ENCODE measurements at places on chromosomes 3 and 15.

DNA sequence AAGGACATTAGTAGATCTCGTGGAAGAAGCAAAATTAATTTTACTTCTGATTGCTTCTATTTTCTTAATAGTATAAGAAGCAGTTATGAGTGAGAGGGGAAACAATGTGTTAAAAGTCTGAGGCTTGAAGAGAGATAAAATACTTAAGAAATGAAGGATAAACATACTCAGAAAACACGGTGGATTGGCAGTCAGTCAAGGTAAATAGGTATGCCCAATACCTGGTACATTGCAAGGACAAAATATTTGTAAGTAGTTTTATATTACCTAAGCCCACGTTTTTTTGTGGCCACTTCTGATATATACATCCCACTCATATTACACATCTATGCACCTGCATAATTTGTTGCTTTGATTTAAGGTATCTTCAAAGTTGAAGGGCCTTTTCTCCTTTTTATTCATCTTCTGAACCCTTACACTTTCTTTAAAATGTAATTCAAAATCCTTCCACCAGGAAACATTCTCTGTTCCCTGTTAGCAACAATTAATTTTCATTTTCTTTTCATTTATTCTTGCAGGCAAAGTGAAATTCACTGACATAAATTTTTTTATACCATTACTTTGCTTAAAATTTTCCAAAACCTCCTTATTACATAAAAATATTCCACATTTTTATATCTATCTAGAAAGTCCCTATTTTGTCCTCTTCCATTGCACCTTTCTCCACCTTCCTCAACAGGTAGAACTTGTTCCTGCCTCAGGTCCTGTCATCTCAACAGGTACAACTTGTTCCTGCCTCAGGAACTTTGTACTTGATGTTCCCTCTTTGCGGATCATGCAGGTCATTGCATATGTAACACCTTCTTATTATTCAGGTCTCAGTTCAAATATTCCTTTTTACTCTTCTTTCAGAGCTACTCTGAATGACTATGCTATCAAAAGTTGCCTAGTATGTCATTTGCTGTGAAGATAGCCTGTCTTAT lies 755.7 kb upstream of the ALCAM start:
- no peak for DNase-seq

- no peak for DNase-seq
Measured at GRCh38 chr15:78619022-78619950, 1.5 kb downstream of the CHRNA3 start.

DNA sequence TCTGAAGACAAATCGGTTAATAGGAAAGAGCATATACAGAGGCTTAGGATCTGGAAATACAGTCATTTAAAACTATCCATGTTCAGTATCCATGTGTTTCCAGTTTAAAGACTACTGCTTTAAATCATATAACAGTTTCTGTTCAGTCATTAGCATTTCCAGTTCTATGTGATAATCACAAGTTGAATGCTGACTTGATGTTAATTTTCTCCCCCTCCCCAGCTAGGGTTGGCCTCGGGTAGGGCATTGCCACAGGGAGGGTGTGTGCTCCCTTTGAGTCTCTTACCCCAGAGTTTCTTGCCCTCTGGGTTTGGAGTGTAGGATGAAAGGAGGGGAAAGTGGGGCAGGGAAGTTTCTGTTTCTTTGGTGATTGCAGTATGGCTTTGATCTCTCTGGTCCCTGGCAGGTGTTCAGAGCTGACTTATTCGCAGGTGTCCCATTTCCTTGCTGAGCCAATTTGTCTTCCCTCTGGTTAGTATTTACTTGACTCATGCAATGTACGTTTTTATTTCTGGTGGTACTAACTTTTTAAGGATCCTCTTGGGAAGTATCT lies 86.3 kb downstream of the SH3GL3 start:
- DNase-seq, result no peak

- no peak for DNase-seq
Measured at GRCh38 chr3:18223571-18223970, 201.6 kb downstream of the SATB1 start.

- no peak for DNase-seq
Measured at GRCh38 chr3:119205685-119206084, 32.3 kb downstream of the UPK1B start.

- peak; percentile 31 for DNase-seq
Measured at GRCh38 chr3:73502609-73503583, 121.8 kb downstream of the PDZRN3 start.

GRCh38 chr3:8741581-8742261 lies 8.1 kb downstream of the CAV3 start:
- no peak for DNase-seq

DNA sequence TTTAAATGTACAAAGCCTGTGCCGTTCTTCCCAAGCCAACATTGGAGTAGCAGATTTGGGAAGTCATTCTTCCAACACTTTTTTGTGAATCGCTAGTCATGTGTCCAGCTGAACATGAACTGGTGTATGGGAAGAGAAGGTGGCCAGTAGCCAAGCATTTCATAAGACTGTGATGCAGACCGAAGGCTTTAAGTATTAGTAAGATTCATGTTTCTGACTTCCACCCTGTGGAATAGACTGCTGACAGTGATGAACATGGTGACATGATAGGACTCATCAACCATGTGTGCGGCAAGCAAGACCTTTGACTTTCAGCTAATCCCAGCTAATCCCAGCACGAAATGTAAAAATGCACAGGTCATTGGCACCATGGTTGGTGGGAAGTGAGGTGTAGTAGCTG lies 48.3 kb upstream of the THSD4 start:
- DNase-seq, result no peak

GRCh38 chr3:131505421-131505820 lies 2.6 kb upstream of the MRPL3 start:
- no peak for DNase-seq

DNA sequence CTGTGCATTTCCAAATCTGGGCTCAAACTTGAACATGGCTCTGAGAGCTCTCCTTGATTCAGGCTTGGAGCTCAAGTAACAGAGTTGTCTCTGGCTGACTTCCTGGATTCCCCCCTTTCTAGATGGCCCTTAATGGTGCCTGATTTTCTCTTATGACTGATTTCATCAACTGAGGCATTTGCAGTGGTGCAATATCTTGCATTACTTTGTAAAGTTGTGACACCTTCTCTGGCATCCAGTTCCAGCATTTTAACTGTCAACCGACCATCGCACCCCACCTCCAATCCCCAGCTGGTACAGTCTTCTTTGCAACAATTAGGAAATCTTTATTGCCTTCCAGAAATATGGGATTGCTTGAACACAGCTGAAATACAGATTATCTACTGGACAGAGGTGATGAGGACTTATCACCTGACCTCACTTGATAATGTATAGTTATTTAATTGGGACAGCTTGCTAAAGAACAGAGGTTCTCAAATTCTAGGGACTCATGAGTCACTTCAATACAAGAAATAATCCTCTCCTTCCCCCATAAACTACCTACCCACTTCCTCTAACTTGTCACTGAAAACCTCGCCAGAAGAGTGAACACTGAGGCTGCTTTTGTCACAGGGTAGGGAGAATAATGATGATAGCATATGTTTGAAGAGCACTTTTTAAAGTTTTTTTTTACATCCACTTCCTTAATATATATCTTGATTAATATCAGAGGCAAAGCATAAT lies 41.8 kb downstream of the FILIP1L start:
- DNase-seq, result no peak

- no peak for DNase-seq
Measured at GRCh38 chr3:162134571-162134970, 638.0 kb downstream of the OTOL1 start.

DNA sequence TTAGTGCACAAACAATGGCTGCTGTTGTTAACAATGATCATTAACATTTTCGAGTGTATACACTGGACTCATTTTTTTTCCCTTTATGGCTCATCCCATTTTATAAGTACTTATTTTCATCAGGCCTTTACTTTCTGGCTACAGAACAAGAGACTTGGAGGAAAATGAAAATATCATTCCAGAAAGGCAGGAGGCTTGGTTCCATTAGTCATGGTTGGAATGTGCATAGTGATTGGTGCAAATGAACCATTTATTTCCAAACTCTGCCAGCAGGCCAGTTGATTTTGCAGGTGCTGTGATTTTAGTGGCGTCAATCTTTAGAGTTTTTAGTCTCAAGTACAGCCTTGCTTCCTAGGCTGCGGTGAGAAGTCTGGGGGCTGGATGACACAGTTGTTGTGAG lies 151.8 kb downstream of the ITPR1 start:
- DNase-seq, result no peak

DNA sequence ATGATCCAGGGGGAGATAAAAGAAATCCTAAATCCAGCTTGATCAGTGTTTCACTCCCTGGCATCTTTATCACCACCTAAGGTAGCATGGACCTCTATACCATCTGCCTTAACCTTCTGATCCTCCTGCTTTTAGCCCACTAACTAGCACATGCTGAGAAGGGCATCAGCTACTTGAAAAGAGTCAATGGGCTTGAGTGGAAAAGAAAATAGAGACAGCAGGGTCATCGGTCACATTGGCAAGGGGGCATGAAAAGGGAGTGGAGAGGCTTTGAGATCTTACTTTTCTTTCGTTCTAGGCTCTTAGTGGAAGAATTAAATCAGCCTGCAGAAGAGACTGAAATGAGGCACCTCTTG lies 239 bp upstream of the ZFYVE19 start:
- DNase-seq, result no peak

GRCh38 chr3:134364061-134364935 lies 9.9 kb downstream of the AMOTL2 start:
- DNase-seq, result peak; percentile 14

DNA sequence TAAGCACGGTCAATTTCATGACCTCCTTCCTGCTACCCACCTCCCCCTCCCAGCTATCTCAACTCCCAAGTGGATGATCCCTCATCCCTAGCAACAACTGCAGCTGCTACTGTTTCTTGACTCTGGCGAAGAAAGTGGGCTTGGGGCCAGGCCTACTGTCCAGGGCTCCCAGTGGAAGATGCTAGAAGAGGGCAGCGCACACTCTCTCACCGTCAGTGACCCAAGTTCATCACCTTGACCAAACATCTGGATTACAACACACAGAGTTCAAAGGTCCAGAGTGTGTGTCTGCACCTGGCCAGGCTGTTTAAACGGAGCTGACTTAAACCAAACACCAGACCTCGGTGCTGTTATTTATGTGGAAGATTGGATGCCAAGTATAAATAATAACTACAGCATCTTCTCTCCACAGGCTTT lies 385.6 kb downstream of the SHQ1 start:
- DNase-seq, result no peak

DNA sequence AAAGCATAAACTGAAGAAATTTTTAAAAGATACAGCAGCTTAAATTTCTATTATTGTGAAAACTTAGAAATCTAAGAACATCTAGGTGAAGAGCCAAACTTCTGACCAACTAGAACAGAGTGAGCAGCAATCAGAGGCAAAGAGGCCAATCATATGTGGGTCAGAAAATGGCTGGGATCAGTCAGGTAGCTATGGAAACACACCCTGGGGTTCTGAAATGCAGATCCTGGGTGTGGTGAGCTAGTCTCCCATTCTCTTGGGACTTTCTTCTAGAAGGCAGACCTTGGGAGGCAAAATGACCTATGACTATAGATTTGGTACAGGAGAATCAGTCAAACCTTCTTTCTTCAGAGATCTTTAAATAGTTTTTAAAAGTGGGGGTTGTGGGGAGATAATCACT lies 385.8 kb downstream of the TBC1D5 start:
- DNase-seq, result no peak

GRCh38 chr15:87734571-87735373 lies 521.8 kb downstream of the NTRK3 start:
- DNase-seq, result no peak

DNA sequence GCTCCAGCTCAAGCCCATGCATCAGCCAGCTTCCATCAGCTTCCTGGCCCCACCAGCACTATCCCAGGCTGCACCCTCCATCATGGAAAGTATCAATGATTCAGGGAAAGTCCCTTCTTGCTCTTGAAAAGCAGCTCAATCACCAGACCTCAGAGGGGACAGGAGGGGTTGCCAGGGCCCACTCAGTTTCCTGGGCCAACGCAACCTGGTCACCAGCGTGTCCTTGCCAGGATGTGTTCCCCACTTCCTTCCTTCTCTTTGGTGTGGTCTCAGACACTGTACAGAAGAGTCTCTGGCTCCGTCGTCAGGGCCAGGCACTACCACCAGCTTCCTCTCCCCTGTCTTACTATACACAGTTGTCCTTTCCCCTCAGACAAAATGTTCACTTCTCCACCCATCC lies 3.0 kb downstream of the HDC start:
- DNase-seq, result peak; percentile 56

- DNase-seq, result no peak
Measured at GRCh38 chr15:26098801-26099200, 235.7 kb upstream of the ATP10A start.

GRCh38 chr3:76570436-76571057 lies 469.4 kb upstream of the ROBO2 start:
- DNase-seq, result no peak

- no peak for DNase-seq
Measured at GRCh38 chr3:18405141-18405540, 20.0 kb downstream of the SATB1 start.

DNA sequence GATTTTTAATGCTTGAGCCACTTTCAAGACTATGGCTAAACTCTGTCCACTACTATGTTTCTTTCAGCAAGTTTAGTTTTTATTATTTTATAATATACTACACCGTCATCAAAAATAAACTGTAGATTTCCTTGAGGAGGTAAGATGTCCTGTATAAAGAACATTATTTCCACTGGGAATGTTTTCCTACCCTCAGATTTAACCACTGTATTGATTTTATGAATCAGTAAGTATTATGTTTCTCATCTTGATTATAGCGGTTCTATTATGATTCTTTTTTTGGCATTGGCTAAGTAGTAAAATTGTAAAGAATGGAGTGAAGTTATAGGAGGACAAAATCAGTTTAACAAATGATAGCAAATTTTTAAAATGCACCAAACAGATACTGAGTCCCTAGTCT lies 44.4 kb downstream of the ADAM10 start:
- no peak for DNase-seq

DNA sequence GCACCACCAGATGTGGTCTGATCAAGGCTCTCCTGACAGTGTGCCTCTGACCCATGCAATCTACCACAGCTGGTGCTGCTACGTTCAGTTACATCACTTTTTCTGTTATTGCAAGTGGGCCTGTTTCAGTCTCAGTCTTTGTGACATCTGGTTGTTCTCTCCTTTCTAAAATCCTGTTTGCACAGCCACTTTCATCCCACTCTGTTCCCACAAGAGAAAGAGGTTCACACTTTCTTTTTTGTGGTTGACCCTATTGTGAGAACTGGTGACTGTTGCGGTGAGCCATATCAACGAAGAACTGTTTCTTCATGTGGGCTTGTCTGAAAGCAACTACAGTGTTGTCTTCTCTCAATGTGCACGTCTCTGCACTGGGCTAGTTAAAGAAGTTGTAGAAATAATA lies 342.8 kb upstream of the ARPP21 start:
- no peak for DNase-seq

GRCh38 chr15:71596672-71597071 lies 213.7 kb upstream of the NR2E3 start:
- no peak for DNase-seq

GRCh38 chr15:29110733-29111132 lies 158.9 kb downstream of the NSMCE3 start:
- no peak for DNase-seq

GRCh38 chr3:42511201-42511600 lies 8.8 kb downstream of the VIPR1 start:
- DNase-seq, result no peak

Data from activated naive CD4-positive, alpha-beta T cell treated with Interleukin-2 at 50 U/mL for 16 hours (primary cell).